Activated naive CD4-positive, alpha-beta T cell (primary cell): ENCODE measurements at places on chromosomes 6 and 20.

GRCh38 chr6:16471910-16472297 lies 233.5 kb downstream of the GMPR start:
- no peak for DNase-seq

GRCh38 chr6:14540276-14540675 lies 422.7 kb downstream of the CD83 start:
- no peak for DNase-seq

GRCh38 chr6:155645325-155645724 lies 189.7 kb upstream of the NOX3 start:
- no peak for DNase-seq

DNA sequence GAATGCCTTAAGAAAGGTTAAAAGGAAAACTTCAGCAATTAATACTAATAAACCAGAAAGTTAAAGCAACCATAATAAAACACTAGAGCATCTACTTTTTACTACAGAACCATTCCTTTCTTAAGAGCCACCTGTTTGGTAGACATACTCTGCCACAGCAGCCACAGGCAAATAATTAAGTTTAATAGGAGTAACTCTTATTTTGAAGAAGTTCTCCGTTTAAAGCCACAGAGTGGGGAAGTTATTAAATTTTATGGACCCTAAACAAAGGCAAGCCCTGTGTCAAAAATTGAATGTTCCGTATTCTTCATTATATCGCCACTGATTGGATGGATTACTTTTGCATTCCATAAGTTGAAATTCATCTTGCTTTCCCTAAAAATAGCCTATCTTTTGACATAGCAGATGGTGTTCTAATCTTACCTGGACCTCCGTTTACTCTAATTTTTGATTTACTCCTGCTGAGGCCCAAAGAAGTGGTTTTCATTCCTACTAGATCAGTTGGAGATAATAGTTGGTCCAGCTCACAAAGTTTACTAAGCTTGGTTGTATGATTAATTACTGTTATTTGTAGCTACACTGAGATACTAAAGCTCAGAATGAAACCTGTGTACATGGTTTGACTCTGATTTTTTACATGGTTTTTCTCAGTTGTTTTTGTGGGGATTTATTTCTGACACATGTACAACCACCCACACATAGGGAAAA lies 140.4 kb upstream of the SUPT3H start:
- DNase-seq, result no peak

DNA sequence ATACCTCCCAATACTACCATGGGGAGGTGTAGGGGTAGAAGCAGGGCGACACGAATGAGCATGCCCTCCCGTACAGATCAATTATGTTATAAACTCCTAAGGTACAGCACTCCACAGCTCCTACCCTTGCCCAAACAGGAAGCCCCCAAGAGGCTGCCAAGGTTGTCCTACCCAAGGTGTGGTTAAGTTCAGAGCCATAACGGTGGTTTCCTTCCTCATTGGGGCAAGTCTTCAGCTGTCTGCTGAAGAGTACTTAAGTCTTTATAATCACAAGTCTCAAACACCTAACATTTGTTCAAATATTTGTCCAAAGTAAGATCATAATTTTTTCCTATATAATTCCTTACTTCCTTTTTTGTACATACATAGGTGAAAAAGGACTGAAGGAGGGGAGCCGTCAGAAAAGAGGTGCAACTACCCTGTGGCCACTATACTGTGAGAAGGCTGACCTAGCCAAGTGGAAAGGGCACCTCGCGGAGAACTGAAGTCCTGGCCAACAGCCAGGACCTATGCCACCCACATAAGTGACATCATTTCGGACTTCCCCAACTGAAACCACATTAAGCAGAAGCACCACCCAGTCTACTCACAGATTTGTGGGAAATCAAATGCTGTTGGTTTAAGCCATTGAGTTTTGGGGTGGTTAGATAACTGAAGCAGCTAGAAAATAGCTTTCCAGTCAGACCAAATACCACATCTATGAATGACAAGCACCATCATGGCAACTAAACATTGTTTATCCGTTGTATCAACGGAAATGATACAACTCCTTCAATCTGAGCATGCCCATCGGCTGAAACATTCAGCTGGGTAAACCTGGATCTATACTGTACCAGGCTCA lies 2.9 kb upstream of the RAB22A start:
- no peak for DNase-seq

GRCh38 chr6:147559006-147559405 lies 50.5 kb downstream of the SAMD5 start:
- no peak for DNase-seq

DNA sequence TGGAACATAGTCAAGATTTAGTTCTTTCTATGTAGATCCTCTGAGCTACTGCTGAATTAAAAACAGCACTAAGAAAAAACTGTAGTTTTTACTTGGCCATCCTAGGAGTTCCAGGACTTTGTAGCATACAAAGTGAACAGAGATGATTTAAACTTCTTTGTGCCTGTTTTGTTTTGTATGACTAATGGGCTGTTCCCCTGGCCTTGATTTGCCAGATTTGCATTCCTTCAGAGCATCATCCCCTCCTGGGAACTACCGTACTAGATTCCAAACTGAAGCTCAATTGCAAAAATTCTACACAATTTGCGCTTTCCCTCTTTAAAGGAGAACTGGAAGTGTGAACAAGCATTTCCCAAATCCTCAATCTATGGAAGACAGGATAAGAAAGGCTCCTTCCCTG lies 23.1 kb downstream of the ACOT13 start:
- DNase-seq, result no peak

- no peak for DNase-seq
Measured at GRCh38 chr6:165545806-165546205, 117.2 kb downstream of the PDE10A start.

- no peak for DNase-seq
Measured at GRCh38 chr6:21476112-21476511, 117.4 kb upstream of the SOX4 start.

DNA sequence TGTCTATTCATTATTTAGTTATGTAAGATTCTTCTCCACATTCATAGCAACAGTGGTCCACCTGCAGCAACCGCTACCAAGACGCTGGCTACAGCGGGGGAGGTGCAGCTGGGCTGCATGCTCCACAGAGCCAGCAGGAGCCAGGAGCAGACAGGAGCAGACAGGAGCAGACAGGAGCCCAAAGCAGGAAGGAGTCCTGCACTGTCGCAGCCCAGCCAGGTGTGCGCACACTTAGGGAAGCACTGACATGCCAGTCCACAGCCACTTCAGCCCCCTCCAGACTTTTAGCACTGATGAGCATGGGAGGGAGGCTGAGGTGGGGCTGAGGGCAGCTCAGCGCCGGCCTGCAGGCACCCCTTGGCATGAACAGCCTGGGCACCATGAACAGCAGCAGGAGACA lies 19.6 kb downstream of the KIF16B start:
- no peak for DNase-seq

DNA sequence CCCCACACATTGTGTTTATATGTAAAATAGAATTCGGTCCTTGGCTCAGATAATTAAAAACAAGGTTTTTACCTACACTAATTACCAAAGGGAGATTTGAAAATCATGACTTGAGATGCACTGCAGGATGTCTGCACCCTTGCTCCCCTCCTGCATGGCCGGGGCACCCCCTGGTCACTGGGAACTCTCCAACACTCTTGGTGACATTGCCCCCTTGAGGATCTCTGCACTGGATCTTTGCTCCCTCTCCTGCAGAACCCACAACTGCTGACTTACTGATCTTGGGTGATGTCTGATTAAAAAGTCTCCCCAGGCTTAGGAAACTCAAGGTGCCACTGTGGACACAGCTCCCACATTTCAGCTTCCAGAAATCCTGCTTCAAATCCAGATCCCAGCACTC lies 17.1 kb upstream of the CSNK2A1 start:
- no peak for DNase-seq

DNA sequence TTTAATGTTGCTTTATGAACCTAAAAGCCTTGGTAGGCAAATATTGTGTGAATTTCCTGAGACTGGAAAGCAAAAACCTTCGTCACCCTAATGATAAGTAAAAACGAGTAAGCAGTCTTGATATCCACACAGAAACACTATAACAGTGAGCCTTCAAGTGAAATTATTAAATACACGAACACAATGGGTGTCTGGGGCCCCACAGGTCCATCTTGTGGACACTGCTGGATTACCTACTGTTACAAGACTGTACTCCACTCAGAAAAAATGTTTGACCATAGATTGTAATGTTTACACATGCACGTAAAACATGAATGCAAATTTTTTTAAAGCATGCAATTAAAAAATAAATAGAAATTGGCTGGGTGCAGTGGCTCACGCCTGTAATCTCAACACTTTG lies 466.9 kb downstream of the CD83 start:
- DNase-seq, result no peak

- DNase-seq, result no peak
Measured at GRCh38 chr6:121743691-121744090, 308.2 kb downstream of the GJA1 start.

DNA sequence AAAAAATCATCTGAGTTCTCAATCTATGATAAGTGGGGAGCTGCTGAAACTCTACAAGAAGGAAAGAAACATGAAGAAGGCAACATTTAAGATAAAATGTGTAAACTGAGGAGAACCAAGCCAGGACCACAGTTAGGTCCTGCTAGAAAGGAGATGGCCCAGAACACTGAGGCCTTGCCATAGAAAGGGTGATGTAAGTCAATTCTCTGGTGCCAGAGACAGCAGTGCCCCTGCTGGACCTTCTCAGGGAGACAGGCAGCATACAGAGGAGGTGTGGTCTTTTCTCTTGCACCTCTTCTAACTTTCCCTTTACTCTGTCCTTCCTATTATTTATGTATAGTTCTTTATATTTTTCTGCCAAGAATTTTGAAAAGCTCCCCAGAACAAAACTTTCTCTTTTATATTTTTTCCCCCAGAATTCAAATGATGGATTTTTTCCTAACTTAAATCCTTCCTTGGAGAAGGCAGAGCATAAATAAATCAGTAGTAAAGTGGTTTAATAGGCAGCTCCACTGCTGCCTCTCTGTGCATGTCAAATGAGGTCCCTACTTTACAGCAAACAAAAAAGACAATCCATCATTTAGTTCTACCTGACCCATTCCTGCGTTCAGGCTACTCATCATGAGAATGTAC lies 9.0 kb downstream of the UQCC2 start:
- no peak for DNase-seq

- no peak for DNase-seq
Measured at GRCh38 chr6:71855406-71855805, 30.9 kb upstream of the RIMS1 start.

GRCh38 chr20:32457479-32457986 lies 99.4 kb downstream of the ASXL1 start:
- DNase-seq, result no peak

DNA sequence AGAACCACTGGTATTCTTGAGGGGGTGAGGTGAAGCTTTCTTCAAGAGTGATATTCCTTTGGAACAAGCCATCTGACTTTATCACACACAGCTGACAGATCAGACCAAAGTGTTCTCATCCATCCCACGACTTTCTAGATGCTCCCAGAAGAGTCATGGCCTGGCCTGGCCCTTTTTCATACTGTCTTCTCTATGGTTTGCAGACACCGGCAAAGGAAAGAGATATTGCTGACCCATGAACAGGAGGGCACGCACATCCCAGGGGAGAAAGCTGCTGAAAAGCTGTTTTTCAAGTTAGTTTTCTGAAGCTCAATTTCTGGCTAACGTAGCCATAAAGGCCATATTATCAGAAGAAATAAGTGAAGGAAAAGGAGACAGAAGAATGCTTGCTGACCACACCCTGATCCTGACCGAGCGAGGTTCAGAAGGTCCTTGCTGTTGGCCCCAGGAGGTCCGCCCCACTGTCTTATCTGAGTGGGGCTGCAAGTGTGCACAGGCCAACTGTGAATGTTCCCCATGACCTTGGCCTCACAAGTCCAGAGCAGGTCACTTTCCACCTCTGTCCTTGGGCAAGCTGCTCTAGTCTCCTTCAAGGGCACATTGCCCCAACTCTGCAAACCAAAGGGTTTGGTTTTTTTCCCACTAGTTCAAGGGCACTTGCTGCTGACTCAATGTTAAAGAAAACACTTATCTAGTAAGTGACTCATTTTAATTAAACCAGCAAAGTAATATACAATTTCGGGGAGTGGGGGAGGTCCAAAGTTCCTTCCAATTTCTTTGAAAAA lies 2.0 kb downstream of the ACSS1 start:
- no peak for DNase-seq

DNA sequence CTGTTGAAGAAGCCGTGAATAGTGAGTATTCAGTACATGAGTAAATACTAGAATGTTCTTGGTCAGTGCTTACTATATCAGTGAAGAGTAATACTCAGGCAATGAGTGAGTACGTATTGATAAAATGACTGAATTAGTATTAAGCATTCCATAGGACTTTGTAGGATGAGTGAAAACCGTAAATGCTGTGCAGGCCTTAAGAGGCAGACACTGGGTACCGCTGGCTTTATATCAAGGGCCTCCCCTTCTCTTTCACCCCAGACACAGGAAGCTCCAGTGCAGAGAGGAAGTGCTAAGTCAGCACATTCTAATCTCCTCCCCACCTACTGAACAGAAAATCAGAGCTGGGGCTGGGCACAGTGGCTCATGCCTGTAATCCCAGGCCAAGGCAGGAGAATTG lies 24.2 kb downstream of the POFUT1 start:
- no peak for DNase-seq

- DNase-seq, result no peak
Measured at GRCh38 chr6:134103006-134103405, 50.6 kb upstream of the SLC2A12 start.

- no peak for DNase-seq
Measured at GRCh38 chr20:63269724-63270123, 2.9 kb upstream of the ARFGAP1 start.

DNA sequence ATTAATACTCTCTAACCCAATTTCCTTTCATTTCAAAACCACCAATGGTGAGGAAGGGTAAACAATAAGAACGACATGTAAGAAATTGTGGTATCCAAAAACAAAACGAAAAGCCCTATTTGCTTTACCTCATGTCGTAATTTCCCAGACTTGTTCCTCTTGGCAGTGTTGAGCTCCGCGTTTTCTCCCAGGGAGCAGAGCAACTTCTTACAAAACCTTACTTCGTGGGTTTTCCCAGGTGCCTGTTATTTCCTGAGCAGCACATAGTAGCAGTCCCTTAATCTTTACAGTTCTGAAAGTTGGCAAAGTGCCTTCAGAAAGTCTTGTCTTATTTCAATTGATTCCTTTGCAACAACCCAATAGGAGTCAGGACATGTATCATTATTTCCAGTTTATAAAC lies 207.9 kb upstream of the MARCKS start:
- DNase-seq, result no peak

GRCh38 chr6:23611776-23612381 lies 514.1 kb upstream of the NRSN1 start:
- no peak for DNase-seq

- DNase-seq, result no peak
Measured at GRCh38 chr20:23103284-23104018, 17.3 kb upstream of the CD93 start.
